ENCODE measurements at places on chromosomes 5 and 9. TPM values are rescaled to one million over a fixed set of nuclear protein-coding genes. Genes with fewer than 3 reads are reported as not detected.

DNA sequence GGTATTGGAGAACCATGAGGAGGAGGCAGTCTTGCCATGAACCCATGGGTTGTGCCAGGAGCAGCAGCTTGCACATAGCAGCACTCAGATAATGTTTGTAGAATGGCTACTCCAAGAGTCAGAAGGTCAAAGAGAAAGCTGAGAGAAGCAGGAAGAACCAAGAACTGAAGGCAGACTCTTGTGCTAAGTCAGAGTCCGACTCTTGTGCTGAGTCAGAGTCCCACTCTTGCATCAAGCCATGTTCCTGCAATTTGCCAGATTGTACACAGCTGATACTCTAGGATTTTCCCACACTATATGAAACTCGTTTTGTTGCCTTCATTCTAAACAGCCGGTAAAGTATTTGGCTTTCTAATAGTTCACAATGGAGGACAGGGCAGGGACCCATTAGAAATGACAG lies 26.2 kb upstream of the HSPA9 start:
- DNase-seq = no peak

- peak; percentile 43 for DNase-seq
Measured at GRCh38 chr9:34363619-34364351, 12.9 kb downstream of the MYORG start.

GRCh38 chr5:17766031-17766430 lies 131.8 kb downstream of the TAF11L14 start:
- no peak for DNase-seq

- no peak for DNase-seq
Measured at GRCh38 chr9:127360829-127361228, 36.1 kb upstream of the SLC2A8 start.

GRCh38 chr5:60533789-60534188 lies 166.2 kb downstream of the DEPDC1B start:
- DNase-seq = no peak

GRCh38 chr9:130407916-130408663 lies 36.7 kb upstream of the ASS1 start:
- DNase-seq = no peak

GRCh38 chr5:139419226-139420192 lies 15.6 kb upstream of the SPATA24 start:
- DNase-seq = no peak

GRCh38 chr5:110055302-110055701 lies 365.6 kb downstream of the MAN2A1 start:
- DNase-seq = no peak

DNA sequence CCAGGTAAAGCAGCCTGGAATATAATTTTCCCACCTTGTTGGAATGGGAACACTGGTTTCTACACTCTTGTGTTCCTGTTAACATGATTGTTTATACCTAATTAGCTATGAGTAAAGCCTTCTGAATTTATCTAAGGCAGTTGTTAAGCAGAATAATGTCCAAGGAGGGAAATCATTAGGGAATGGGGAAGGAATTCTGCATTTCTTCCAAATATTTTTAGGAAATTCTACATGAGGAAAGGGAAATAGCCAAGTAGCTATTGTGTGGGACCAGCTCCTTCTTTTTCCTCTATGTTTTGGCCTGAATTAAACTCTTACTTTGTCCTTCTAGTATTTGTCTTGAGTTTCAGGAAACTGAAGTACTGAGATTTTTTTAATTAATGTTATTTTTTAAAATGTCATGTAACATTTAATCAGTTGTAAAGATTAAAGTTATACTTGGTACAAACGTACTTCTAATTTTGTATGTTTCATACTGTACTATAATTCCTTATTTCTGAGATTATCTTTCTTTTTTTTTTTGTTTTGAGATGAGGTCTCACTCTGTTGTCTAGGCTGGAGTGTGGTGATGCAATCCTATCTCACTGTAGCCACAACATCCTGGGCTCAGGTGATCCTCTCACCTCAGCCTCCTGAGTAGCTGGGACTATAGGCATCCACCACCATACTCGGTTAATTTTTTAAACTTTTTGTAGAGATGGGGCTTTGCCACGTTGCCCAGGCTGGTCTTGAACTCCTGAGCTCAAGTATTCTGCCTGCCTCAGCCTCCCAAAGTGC lies 28.5 kb downstream of the ANKDD1B start:
- no peak for DNase-seq

DNA sequence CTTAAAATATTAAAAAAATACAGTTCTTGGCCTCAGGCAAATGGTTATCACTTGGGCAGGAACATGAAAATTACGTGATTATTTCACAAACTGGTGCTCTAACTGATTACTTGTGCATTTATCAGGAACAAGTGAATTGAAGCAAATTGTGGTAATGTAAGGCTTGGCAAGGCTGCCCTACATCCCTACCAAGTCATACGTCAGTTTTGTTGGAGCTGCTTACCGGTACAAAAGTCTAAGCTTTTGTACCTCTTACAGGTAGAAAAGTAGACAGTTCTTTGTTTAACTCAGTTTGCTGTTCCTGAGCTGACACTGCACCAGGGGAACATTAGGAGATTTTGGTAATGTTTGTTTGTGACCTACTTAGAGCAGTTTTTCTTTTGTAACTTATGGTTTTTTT lies 2.2 kb downstream of the G3BP1 start:
- no peak for DNase-seq

DNA sequence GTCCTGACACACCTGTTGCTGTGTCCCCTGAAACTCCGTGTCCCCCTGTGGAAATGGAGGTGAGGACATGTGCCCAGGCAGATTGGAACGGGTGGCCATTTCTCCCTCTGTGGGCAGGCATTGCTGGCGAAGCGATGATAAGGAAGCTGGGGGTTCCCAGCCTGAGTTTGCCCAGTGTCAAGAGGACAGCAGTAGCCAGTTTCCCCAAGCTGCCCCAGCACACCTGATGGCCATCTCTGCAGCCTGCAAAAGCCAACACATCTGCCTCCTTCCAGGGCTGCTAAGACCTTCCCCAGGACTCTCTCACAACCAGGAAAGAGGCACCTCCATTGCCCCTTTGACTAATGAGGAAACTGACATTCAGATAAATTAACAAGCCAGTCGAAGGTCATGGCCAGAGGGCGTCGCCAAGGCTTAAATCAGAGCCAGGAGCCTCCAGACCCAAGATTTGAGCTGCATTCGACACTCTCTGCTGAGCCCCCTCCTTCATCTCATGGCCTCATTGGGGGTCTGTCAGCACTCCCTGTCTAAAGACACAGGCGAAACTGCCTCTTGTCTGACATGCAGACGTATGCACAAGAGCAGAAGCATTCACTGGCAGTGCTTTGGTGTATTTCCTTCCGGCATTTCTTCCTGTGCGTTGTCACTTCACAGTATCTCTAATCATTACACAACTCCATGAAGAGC lies 10.4 kb upstream of the WNK2 start:
- no peak for DNase-seq

GRCh38 chr9:106963684-106964083 lies 100.7 kb downstream of the ZNF462 start:
- DNase-seq = no peak

DNA sequence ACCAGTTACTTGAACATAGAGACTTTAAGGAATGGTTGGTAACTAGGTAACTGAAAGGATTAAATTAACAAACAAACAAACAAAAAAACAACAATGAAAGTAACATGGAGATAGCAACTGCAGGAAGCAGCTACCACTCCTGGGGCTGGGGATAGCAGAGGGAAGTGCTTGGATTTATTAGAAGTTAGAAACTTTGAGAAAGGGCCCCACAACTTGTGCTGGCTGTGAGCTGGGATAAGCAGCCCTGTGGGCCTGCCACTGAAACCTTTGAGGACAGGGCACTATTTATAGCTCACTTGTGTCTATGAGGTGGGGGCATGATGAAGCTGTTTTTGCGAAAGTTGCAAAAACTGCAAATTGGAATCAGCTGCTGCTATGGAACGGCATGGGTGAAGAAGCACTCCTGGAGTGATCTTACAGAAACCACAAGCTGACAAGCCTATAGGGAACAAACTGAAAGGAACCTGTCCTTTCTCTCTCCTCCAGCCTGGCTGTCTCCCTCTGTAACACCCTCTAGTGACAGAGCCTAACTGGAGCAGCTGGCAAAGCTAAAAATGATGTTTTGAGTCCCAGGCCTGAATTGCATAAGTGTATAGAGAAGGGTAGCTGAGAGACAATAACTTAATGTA lies 91.4 kb upstream of the RANBP6 start:
- peak; percentile 43 for DNase-seq

DNA sequence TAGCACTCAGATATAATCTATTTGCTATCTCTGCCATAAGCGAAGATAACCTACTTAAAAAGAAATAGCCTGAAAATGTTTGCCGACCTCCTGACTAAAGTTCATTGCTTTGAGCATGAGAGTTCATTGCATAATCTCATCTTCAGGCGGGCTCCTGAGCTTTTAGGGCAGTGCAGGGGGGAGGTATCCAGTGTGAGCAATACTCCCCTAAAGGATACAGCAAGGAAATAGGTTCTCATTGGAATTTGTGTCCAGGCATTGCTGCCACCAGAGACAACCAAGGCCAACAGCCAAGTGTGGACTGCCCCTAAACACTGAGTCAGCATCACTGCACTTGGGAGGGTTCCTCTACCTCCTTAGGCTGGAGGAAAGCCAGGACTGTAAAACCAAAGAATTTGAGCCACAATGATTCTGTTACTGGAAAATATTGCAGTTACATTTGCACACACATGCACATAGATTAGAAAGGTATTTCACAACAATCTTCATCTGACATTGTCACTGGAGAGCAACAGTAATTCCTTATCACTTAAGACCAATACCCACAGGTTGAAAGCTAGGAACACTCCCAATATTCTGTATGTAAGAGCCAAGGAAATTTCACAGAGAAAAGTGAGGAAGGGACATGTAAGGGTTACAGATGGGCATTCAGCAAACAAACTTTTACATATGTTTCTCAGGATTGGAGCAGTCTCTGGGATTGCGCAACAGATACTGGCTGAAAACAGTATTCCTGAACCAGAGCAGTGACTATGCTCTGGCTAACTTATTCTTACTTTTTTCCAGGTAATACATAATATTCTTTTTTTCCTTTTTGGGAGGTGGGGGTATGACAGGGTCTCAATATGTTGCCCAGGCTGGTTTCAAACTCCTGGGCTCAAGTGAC lies 98.6 kb upstream of the TLE1 start:
- peak; percentile 58 for DNase-seq

DNA sequence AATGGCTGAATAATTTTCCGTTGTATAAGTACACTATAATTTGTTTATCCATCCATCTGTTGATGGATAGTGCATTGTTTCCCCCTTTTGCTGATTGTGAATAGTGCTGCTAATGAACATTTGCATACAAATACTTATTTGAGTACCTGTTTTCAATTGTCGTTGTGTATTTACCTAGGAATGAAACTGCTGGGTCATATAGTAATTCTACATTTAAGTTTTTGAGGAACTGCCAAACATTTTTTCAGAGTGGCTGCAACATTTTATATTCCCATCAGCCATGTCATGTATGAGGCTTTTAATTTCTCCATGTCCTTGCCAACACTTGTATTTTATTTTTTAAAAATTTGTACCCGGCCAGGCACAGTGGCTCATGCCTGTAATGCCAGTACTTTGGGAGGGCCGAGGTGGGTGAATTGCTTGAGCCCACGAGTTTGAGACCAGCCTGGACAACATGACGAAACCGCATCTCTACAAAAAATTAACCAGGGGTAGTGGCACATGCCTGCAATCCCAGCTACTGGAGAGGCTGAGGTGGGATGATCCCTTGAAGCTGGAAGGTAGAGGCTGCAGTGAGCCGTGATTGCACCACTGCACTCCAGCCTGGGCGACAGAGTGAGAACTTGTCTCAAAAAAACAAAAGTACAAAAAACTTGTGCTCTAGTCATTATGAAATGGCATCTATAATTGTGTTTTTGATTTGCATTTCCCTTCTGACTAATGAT lies 2.2 kb upstream of the ANXA6 start:
- no peak for DNase-seq

GRCh38 chr5:56831773-56832172 lies 16.4 kb downstream of the MAP3K1 start:
- no peak for DNase-seq

DNA sequence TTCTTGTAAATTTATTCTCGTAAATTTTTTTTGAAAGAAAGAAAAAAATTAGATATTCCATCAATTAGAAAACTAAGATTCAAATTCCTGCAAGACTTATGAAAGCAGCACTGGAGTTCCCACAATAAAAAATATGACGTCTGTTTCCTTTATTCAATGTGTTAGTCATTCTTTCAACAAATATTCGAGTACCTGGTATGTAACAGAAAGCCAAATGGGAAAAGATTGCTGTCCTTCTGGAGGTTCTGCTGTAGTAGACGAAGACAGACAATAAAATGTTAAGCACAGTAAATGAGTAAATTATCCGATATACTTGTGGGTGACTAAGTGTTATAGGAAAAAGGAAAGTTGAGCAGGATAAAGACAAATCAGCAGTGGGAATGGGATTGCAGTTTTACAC lies 92.2 kb downstream of the ADAMTSL1 start:
- DNase-seq = no peak

- no peak for DNase-seq
Measured at GRCh38 chr9:3513265-3513818, 12.5 kb downstream of the RFX3 start.

DNA sequence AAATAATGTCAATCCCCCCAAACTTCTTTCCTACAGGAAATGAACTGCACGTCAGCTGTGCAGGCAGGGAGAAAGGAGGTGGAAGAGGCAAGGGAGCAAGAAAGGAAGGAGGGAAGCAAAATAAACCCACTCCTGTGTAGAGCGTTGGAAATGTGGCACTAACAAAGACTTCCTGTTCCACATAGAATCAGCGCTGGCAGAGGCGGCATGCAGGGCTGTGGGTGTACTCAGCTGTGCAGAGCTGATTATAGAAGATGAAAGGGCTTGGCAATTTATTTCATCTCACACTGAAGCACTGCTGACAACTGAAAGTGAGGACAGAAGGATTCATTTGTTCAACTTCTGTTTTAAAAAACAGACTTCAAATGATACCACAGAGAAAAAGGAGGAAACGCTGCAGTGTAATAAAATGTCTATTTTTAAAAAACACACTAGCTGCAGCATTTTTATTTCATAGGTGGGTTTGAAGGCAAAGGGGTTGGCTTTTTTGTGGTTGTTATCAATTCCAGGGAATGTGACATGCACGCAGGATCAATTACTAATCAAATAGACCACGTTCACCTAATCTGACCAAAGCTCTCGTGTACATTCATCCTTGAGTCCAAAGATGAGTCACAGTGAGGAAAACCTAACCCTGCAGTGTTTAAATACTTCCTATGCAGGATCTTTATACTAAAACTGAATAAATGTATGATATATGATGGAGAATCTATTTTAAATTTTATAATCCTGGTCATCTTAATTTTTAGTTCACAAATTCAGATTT lies 583.5 kb downstream of the ZNF608 start:
- peak; percentile 46 for DNase-seq

Gene PCDHA4
- total RNA-seq = 0.14 TPM

Gene C5orf63
- 7.1 TPM for total RNA-seq

Gene FANCC
- total RNA-seq = 6.6 TPM

Gene C9orf153
- total RNA-seq = 0.53 TPM

Gene C5orf15
- total RNA-seq = 29.7 TPM

Gene SPATA31D4
- not detected for total RNA-seq

Gene SH3PXD2B
- total RNA-seq = 5.1 TPM

Gene HTR1A
- not detected for total RNA-seq
